Thymus (tissue), 14 donors: ENCODE measurements at places on chromosomes 5 and 9.

DNA sequence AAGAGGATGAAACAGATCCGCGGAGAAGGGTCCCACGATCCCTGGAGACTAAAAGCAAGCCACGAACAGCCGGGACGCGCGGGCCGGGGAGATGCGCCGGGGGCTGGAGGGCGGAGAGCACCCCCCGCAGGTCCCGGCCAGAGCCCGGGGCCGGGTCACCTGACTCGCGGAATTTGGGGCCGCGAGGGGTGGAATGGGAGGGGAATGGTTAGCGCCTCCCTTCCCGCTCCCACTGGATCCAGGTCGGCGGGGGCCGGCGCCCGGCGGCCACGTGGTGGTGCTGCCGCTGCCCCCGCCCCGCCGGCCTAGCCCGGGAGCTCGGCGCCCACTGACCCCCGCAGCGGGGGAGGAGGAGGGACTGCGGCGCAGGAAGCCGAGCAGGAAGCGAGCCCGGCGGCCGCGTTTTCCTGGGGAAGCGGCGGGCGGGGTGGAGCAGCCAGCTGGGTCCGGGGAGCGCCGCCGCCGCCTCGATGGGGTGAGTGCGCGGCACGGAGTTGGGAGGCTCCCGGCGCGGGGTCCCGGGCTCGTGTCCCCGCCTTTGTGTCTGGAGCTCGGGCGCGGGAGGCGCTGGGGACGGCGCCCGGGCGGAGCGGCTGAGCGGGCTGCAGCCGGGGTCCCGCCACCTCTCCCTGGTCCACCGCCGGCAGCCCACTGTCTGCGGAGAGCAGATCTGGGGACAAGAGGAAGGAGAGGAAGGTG lies at the start of gene RAI14:
TSS of gene RAI14 (plus strand) at position 328 of the 699 bp plus-strand sequence. CDS start 30,592 bp downstream, outside the sequence.
- no peak for DNase-seq

GRCh38 chr9:110509792-110510191 lies 69.7 kb downstream of the SVEP1 start:
- no peak for DNase-seq

DNA sequence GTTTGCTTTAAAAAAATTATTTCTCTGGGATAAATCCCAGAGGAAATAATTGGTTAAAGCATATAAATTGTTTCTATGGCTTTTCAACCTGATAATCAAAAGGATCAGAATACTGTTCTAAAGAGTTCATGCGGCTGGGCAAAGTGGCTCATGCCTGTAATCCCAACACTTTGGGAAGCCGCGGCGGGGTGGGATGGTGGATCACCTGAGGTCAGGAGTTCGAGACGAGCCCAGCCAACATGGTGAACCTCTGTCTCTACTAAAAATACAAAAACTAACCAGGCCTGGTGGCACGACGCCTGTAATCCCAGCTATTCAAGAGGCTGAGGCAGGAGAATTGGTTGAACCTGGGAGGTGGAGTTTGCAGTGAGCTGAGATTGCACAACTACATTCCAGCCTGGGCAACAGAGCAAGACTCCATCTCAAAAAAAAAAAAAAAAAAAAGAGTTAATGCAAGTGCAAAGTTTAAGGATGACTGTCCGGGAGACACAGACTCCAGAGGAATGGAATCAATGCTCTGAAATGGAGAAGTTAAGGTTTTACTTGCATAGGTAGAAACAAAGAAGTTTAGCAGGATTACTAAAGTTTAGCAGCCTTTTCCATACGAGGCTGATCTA lies 16.6 kb upstream of the GRHPR start:
- DNase-seq, result no peak

DNA sequence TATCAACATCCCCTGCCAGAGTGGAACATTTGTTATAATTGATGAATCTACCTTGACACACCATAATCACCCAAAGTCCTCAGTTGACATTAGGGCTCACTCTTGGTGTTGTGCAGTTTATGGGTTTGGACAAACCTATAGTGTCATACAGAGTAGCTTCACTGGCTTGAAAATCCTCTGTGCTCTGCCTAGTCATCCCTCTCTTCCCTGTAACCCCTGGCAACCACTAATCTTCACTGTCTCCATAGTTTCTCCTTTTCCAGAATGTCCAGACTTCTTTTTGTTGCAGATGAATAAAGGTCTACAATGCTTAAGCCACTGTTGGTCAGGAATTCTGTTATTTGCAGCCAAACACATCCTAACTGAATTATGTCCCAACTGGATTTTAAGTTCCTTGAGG lies 22.5 kb upstream of the SUB1 start:
- no peak for DNase-seq
